Left lung (tissue), 14 donors: ENCODE measurements at places on chromosomes 5 and 9.
A peak's percentile ranks its signal among the peaks of the same experiment; 100 is the strongest.

DNA sequence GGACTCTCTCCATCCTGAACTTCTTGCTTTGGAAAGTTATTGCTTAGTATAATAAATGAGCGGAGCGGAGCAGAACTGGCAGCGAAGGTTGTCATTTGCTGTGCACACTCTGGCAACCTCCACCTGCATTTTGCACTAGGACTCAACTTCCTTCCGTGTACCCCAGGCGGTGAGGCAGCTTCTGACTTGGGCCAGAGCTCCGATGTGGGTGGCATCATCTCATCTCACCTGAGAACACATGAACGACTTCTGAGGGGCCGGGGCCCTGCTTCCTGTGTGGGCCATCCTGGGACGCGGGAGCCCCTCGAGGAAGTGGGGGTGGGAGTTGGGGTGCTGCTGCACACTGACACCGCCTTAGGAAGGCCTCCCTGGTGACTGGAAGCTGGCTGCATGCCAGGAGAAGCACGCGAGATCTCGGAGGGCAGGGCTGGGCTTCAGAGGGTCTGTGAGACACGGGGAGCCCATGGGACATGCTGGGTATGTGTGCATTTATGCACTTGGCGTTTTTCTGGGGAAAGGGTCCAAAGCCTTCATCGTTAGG is 56.5 kb upstream of the COL5A1 start:
- no peak for DNase-seq

GRCh38 chr5:22470408-22470807 is 382.7 kb downstream of the CDH12 start:
- no peak for DNase-seq

- no peak for DNase-seq
Observed at GRCh38 chr5:39198127-39198526, 21.2 kb downstream of the FYB1 start.

DNA sequence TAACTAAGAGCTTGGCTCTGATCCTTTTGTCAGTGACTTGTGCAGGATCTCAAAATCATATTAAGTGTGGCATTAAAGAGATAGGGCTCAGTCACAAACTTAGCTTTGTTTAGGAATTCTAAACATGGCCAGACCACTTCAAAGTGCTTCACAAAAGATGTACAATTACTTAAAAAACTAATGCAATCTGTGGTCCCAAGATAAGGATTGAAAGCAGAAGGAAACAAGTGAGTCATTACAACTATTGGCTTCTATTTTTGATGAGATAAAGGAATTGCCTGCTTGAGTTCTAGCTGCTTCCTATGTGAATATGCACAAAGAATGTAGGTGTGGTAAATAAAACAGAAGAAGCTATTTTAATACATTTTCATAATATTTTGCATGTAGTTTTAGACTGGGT is 44.9 kb upstream of the SLC12A2 start:
- DNase-seq, result no peak

GRCh38 chr9:136865041-136865767 is 904 bp downstream of the EDF1 start:
- peak; percentile 27 for DNase-seq

DNA sequence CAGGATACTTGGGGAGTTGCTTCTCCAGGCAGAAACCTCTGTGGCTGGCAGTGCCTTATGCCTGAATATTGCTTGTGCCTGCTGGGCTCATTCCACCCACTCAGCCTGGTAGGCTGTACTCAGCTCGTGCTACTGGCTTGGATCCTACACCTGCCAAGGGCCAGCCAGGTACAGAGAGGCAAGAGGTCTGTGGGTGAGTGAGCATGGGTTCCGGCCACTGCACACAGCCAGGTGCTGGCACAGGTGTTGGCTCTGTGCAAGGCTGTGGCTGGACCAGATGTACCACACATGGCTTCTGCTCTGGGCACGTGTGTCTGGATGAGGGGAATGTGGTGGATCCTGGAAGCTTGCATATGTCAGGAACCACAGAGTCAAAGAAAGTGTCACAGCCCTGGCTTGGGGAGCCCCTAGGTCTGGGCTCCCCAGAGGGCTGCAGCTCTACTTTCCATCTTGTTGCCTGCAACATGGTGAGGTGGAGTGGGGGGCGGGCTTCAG is 76.7 kb upstream of the C6 start:
- no peak for DNase-seq

DNA sequence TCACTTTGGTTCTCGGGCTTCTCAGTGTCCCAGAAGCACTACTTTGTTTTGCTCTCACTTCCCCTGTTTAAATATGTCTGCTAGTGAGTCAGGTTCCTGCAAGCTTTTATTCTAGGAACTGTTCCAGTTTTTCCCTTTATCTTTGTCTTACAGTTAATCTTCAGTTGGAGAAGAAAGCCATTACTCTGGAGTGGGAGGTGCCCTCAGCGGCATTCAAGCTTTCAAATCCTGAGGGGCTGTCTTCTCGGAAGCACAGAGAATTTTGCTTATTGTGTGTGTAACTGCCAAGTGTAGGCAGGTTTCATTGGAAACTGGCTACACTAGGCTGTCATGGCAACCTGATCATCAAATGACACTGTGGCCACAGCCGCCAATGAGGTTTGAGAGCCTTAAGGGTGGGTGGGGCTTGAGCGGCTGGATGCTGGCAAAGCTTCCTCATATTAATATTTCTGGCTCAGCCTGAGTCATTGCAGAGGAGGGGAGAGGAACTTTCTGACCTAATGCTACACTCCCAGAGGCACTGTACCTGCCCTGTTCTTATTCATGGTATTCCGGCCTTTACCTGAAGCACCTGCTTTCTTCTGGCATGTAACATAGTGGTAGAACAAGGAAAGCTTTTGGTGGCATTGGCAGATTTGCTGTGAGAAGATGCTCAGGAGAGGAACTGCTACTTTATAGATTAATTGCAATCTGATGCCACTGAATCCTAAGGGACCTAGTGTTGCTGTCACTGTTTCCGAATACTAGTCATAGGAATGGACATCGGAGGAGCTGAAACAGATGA is 26.3 kb downstream of the SLC25A25 start:
- DNase-seq, result peak; percentile 98

DNA sequence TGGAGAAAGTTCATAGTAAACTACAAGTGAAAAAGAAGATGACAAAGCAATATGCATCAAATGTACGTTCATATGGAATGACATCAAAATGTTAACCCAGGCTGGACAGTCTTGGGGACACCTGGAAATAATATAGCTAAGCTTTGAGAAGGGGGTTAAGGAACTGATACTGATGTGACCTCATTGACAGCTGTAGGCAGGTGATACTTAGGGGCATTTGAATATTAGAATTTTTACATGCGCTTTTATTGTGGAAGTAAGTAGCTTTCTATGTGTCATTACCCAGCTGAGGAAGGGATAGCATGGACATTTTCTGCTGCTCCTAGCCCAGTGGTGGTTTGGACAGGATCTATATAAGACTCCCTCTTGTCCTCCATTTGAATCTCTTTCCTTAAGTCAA is 299.7 kb downstream of the CWC27 start:
- no peak for DNase-seq

DNA sequence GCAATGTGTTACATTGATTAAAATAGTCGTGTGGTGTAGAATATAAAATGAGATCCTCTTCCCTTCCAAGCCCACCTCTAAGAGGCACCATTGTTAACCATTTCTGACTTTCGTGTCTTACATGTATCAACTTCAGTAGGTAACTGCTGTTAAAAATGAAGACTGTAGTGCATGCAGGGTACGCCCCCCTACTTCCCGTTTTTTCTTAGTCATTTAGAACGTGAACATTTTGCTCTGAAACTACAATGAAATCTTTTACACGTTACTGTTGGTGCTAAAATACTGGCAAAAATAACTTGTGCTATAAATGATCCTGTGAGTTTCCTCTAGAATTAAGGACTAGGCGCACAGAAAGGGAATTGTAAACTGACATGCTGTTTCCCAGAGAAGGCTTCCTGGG is 41.5 kb downstream of the WNK2 start:
- no peak for DNase-seq

DNA sequence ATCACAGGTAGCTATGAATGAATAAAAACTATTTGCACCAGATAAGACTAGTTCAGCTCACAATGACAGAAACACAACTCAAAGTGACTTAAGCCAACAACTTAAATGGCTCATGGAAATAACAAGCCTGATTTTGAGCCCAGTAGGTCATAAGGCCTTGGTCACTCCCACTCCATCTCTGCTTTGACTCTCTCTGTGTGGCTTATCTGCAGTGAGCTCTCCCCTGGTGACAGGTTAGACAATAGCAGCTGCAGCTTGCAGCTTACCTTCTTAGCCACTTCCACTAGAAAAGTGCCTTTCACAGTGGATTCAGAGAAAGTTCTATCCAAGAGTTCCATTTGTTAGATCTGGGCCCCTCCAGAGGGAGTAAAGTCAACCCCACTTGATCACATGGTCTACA is 315.7 kb downstream of the RAB3C start:
- no peak for DNase-seq

DNA sequence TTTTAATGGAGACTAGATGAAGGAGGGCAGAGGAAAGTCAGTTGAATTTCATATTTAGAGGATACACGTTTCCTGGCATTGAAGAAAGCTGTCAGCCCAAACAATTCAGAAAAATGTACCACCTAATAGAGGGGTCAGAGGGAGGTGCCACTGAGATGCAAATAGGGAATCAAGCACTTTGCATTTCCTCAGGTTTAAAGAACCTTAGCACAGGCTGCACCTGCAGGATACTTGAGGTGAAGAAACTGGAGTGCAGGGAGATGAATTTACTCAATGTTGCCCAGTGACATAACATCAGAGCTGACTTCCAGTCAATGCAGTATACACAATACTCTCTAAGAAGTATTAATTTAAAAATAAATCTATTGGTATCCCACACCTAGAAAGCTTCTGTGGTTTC is 67.0 kb upstream of the MAST4 start:
- DNase-seq, result no peak

DNA sequence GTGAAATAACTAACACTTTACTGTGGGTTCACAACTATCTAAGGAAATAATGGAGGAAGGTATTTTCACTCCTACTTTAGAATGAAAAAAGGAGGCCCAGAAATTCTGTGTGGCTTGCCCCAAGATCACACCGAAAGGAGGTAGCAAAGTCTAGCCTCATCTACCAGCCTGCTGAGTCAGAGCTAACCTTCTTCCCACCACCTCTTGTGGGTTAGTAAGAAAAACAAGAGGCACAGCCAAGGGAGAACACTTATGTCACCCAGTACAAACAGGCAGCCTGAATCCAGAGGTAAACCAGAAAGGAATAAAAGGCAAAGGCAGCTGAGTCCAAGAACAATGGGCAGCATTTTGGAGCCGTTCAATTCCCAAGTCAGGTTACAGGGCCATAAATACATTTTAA is 91.9 kb upstream of the RASEF start:
- DNase-seq, result no peak

DNA sequence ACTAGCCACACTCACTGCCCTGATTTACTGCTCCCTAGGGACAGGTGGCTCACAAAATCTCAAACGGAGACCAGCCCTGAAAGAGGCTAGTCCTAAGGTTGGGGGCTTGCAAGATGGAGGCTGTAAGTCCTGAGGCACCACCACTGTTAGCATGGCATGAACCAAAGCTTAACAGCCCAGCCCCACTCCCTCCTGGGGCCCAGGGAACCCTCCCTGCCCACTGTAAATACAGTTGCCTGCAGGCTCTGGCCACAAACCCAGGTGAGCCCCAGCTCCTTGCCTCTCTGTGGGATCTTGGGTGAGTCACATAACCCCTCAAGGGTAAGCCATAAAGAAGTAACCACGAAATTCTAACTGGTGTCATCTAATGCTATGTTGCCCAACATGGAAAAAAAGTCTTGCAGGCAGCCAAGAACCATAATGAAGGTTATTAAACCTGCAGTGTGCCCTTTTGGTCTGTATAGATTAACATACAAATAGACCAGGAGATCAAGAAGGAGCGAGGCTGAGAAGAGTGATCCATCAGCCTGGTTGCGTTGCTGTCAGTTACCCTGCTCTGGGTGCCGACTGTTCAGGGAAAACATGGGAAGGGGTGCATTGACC is 1.7 kb upstream of the POMT1 start:
- no peak for DNase-seq

GRCh38 chr9:136902259-136902821 is 16.0 kb downstream of the TRAF2 start:
- peak; percentile 89 for DNase-seq

GRCh38 chr5:176653401-176654385 is 6.4 kb downstream of the TSPAN17 start:
- no peak for DNase-seq

DNA sequence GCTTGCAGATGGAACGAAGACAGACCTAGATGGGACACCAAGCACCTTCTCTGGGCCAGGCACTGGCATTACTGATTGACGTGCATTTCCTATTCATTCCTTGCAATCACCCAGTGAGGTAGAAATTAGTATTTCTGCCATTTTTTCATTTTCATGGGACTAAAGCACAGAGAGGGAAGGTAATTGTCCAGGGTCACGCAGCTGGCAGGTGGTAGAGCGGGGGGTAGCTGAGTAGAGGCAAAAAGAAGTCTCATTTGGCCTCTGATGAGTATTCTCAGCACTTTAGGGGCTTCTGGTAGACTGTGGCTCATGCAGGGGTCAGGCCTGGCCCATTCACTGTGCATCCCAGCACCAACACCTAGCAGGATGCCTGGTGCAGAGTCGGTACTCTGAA is 19.5 kb upstream of the DUSP1 start:
- no peak for DNase-seq

GRCh38 chr9:18923167-18923566 is 109.8 kb downstream of the SAXO1 start:
- no peak for DNase-seq

DNA sequence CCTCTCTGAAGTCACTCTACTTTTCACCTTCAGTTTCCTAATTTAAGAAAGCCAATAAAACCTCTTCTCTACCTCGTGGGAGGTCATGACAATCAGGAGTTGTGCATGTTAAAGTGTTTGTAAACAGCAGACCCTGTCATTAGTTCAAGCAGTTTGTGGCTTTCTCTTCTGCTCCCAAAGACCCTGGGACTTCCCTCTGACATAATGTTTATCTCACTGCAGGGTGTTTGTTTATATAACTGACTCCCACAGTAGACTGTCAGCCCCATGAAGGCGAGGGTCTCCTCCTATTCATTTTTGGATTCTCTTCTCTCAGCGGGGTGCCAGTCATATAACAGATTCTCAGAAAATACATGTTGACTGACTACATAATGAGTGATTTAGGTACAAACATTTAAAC is 360.0 kb upstream of the ZNF462 start:
- DNase-seq, result no peak

- no peak for DNase-seq
Observed at GRCh38 chr9:1219284-1219683, 169.1 kb downstream of the DMRT2 start.

- no peak for DNase-seq
Observed at GRCh38 chr5:78269088-78269703, 25.3 kb downstream of the AP3B1 start.

DNA sequence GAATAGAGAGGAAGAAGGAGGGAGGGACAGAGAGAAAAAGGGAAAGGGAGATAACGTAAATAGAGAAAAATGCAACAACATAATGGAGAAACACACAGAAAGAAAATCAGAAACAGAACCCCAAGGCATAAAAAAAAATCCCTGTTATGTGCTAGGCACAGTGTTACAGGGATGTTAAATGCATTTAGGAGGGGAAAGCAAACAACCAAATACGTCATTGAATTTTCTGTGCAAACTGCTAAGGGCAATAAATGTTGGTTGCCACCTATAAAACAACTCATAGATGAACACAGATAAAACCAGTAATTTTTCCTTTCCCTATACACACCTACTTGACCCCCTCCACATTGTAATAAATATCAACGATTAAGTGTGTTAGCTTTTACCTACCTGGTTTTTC is 51.3 kb upstream of the ASTN2 start:
- no peak for DNase-seq
